ENCODE measurements at places on chromosomes 5 and 9. TPM values are rescaled to one million over a fixed set of nuclear protein-coding genes. Genes with fewer than 3 reads are reported as not detected.

GRCh38 chr5:51091816-51092215 lies 291.4 kb upstream of the ISL1 start:
- no peak for DNase-seq
- H3K4me1 ChIP-seq: no peaks in the 10 kb centered on the region
- H3K27me3 ChIP-seq: no peaks in the 10 kb centered on the region
- no peaks in the 10 kb centered on the region for H3K36me3 ChIP-seq
- H3K27ac ChIP-seq: no peak overlapping the region

DNA sequence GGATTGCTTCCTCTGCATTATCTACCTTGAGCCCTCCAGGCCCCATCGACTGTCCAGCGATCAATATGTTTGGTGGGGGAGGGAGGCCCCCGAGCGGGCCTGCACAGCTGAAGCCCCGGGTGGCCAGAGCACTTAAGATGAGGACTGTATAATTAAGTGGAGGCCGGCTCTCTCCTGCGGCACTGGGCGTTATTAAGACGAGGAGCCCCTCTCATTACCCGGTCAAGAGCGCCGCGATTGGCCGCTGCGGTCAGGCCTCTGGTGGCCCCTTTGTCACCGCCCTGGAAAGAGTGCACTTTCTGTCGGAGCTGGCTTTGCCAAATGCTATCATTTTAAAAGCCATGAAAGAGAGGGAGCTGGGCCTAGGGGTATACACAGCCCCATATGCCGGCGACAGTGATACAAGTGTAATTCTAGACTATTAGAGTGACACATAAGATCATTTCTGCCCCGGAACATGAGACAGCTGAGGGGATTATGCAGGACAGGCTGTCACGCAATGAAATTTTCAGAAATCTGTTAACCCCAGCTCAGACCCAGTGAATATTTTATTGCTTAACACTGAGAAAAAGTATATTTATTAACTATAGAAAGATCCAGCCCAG lies 106.3 kb upstream of the IRX1 start:
- no peak for DNase-seq
- H3K4me3 ChIP-seq: no peak overlapping the region
- no peak overlapping the region for H3K27ac ChIP-seq
- H3K27me3 ChIP-seq: no peaks in the 10 kb centered on the region
- H3K4me1 ChIP-seq: no peaks in the 10 kb centered on the region

DNA sequence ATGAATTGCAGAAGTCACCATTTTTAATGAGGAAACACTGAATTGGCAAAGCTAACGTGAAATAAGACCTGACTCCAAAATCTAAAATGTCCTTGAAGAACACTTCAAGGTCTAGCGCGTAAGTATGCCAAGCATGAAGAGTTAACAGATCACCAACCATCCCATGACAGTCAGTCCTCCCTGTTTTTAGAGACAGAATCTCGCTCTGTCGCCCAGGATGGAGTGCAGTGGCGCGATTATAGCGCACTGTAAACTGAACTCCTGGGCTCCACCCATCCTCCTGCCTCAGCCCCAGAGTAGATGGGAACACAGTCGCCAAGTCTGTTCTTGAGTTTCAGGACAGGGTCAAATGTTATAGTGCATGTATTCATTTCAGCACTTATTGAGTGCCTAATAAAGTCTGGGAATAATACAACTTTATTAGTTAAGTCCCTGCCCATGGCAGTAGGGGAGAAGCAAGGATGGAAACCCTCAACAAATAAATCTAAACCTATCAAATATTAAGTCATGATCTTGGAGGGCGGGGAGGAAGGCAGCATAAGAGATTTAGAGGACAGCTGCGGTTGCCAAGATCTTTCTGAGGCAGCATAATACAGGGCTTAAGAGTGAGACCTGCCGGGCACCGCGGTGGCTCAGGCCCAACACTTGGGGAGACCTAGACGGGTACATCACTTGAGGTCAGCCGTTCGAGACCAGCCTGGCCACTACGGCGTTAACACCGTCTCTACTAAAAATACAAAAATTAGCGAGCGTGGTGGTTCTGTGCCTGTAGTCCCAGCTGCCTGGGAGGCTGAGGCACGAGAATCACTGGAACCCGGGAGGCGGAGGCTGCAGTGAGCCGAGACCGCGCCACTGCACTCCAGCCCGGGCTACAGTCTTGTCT lies 1.1 kb downstream of the ATPSCKMT start:
- no peaks in the 10 kb centered on the region for H3K27me3 ChIP-seq
- H3K4me1 ChIP-seq: peaks cover 10% of the 10 kb centered on the region
- peak overlapping the region; percentile 82 for H3K27ac ChIP-seq
- peak overlapping the region; percentile 72 for H3K4me3 ChIP-seq
- DNase-seq: no peak

GRCh38 chr5:21895766-21896350 lies 957.3 kb downstream of the CDH12 start:
- no peaks in the 10 kb centered on the region for H3K4me1 ChIP-seq
- H3K36me3 ChIP-seq: no peaks in the 10 kb centered on the region
- H3K27ac ChIP-seq: no peak overlapping the region
- H3K4me3 ChIP-seq: no peak overlapping the region
- DNase-seq: no peak
- H3K27me3 ChIP-seq: no peaks in the 10 kb centered on the region

- H3K27me3 ChIP-seq: no peaks in the 10 kb centered on the region
- peaks cover 10% of the 10 kb centered on the region for H3K4me1 ChIP-seq
- H3K27ac ChIP-seq: no peak overlapping the region
Observed at GRCh38 chr5:139340051-139340450, 1.6 kb upstream of the PAIP2 start.

- H3K27me3 ChIP-seq: no peaks in the 10 kb centered on the region
- H3K27ac ChIP-seq: no peak overlapping the region
- no peaks in the 10 kb centered on the region for H3K4me1 ChIP-seq
- H3K36me3 ChIP-seq: no peaks in the 10 kb centered on the region
- DNase-seq: no peak
Observed at GRCh38 chr5:168712280-168712924, 133.2 kb upstream of the PANK3 start.

GRCh38 chr5:60997721-60998120 lies 52.7 kb downstream of the NDUFAF2 start:
- no peaks in the 10 kb centered on the region for H3K27me3 ChIP-seq
- H3K4me3 ChIP-seq: no peak overlapping the region
- no peak overlapping the region for H3K27ac ChIP-seq
- no peaks in the 10 kb centered on the region for H3K4me1 ChIP-seq
- no peaks in the 10 kb centered on the region for H3K36me3 ChIP-seq
- DNase-seq: no peak

DNA sequence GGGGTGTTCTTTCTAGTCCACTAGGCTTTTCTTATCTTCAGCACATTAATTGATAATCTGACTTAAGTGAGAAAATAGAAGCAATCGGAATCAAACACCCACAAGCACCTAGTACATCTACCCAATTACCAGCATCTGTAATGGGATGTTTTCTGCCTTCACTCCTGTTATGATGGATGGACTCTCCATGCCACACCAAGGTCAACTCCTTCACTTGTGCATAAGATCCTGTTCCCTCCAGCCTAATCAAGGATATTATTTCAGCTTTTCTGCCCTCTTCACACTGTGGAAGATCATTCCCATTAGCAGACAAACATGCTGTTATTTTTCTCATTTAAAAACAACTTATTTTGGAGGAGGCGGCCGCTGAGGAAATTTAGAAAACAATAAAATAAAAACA lies 162.0 kb upstream of the EDIL3 start:
- no peak overlapping the region for H3K27ac ChIP-seq
- H3K36me3 ChIP-seq: no peaks in the 10 kb centered on the region
- H3K4me1 ChIP-seq: no peaks in the 10 kb centered on the region

- no peaks in the 10 kb centered on the region for H3K4me1 ChIP-seq
- no peaks in the 10 kb centered on the region for H3K27me3 ChIP-seq
- DNase-seq: no peak
- H3K36me3 ChIP-seq: no peaks in the 10 kb centered on the region
Observed at GRCh38 chr5:122494109-122494508, 182.1 kb downstream of the SNCAIP start.

Gene CCDC107
- total RNA-seq: 19.4 TPM

Gene LCN15
- 3.4 TPM for total RNA-seq
